ENCODE measurements at places on chromosomes 6 and 20.

DNA sequence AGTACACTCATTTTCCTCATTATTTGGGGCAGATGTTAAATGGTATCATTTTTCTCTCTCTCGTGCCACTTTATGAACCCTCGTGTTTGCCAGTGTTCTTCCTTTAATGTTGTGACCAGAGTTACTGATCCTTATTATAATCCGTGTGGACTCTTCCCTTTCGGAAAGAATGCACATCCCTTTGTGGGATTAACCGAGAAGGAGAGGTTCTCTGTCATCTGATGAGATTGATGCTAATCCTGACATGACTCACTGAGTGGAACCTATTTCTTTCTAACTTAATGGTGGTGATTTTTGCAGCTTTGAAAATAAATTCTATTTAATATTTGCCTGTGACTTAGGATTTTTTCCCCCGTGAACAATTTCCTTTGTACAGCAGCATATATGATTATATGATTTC, 300.0 kb upstream of the MAN1A1 start:
- DNase-seq = no peak

DNA sequence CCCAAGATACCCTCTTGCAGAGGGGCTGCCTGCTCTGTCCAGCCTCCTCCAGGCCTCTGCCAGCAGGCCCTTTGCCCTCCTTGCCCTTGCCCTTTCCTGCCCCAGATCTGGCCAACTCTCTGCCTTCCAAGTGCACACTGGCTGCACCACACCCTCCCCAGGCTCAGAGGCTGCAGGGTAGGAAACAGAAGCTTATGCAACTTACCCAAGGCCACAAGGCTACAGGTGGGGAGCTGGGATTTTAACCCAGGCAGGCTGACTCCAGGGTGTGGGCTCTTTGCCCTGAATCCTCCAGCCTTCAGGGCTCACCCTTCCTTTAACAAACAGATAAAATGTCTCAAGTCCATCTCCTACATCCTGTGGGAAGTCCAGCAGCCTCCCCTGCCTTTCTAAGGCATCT, 14.5 kb upstream of the TRAF3IP2 start:
- no peak for DNase-seq

DNA sequence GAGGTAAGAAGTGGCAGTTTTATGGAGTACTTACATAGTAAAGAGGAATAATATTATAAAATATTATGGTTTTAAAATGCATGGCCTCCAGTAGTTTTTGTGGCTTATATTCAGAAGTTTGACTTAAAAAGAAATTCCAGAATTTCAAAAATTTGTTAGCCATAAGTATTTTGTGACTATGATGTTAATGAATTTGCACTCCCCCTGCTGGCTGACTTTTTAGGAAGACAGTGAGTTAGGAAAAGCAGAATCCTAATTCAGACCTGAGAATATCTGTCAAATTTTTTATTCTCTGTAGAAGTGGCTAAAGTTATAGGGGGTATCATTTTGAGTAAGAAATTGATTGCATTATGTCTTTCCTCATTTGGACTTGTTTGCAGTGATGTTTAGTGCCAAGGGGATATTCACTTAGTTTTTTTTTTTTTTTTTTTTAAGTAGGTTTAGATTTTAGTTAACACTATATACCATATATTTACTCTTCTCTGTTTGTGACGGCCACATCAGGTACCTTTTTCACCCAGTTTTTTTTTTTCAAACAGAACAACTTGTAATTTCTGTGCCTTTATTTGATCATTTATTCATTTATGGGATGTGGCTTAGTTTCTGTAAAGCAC, 40.8 kb downstream of the ZFAND3 start:
- DNase-seq = peak; percentile 50

DNA sequence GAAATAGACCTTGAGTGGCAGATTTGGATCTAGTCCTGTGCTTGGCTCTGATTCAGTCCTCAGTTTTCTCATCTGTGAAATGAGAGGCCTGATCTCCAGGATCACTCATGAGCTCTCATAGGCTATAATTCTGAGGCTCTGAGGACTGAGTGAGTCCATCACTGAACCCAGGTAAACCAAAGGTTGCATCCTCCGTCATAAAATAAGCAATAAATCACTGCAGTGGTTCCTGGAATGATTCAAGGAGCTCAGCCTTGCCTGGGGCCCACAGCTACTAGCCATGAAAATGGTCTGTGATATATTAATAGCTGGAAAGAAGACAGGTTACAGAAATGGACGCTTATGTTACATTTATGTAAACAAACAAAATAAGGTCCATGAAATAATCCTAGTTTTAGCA, 124.8 kb downstream of the MAP3K7 start:
- DNase-seq = no peak

DNA sequence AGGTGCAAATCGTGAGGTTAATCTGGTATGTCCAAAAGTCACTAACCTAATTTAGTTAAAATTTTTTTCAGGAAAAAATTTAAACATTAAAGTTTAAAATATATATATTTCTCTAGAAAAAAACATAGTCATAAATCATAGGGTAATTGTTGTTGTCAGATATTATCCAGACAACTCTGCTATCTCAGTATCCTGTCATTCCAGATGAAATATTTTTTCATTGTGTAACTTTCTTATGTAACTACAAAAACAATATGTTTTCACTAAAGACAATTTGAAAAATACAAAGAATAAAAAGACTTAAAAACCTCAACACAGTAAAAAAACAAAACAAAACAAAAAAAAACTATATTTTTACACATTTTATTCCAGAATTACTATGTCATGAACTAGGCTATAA, 57.6 kb downstream of the TENT5A start:
- no peak for DNase-seq

DNA sequence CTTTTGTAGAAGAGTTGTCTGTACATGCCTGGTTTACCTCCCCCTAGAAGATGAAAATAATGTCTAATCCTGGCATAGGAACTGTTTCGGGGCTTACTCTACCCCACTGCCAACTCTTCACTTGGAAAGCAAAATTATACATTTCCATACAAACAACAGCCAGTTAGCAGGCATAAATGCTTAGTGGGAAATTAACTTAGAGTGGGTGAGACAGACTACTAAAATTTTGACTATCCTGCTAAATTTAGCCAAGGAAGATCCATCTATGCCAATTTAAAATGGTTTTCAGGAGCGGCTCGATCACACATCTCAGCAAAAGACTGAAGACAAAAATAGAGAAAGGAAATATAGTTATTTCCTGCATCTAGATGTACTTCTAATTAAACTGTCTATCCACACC, 221.2 kb downstream of the TPBG start:
- DNase-seq = no peak

DNA sequence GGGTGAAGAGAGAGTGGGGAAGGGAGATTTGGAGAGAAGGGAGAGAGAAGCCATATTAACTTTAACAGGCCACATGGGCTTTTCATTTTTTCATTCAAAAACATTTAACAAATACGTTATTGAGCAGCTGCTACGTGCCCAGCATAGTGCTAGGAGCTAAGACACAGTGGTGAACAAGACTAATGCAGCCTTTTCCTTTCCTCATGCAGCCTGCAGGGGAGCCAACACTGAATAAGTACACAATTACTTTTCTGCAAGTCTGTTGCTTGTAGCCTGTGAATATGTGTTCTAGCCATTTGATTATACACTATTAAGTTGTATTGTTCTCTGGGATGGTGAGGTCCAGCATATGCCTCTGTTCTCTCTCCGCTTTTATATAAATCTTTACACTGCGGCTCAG, 1.9 kb upstream of the BLOC1S5 start:
- DNase-seq = no peak

GRCh38 chr6:149990212-149990660, 26.5 kb downstream of the ULBP1 start:
- no peak for DNase-seq

DNA sequence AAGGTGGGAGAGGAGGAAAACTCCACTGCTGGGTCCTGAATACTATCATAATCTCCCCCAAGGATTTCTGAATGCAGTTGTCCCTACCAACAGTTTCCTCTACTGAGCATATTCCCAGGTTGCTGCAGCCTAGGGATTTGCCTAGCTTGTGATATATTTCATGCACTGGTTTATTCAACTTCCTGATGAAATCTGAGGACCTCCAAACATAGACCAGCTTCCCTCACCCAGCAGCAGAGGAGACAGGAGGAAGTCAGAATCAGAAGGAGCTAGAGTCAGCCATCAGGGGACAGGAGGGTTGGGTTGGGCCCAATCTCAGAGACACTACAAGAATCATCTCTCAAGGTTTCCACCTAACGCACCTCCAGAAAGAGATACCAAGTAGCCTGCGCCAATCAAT, 138.4 kb upstream of the TOP1 start:
- no peak for DNase-seq

- no peak for DNase-seq
Measured at GRCh38 chr20:6705106-6705766, 62.2 kb upstream of the BMP2 start.

- DNase-seq = no peak
Measured at GRCh38 chr6:144405163-144405562, 120.0 kb downstream of the UTRN start.

- no peak for DNase-seq
Measured at GRCh38 chr6:91716361-91716760, 1129.5 kb upstream of the MAP3K7 start.

- peak; percentile 39 for DNase-seq
Measured at GRCh38 chr20:36833275-36834020, 42.5 kb upstream of the TLDC2 start.

- DNase-seq = no peak
Measured at GRCh38 chr6:164337024-164337924, 922.8 kb downstream of the QKI start.

DNA sequence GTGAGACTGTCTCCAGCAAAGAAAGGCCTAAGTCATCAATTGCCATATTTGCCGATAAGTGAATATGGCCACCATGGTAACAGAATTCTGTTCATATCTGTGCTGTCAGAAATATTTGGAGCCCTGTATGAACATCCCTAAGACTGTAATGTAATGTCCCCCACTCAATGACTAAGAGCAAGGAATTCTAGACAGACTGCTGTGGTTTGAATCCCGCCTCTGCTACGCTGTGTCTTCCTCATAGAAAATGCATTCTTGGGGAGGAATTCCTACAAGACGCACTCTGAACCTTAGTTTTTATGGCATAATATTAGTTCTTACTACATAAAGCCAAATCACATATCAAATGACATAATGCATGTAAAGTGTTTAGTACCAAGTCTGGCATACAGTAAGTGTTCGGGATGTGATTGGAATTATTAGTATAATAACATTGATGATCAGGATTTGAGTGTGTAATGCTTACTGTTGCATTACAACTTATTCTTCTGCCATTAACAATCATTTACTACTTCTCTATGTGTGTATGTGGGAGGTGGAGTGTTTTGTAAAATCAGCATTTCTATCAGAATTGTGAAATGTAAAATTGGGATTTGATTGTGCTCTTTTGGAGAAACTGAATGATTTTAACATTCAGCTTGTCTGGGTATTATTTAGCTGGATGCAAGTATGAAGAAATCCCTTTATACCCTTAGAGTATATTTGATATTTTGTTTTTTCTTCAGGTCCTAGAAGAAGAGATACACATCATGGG, 103.0 kb downstream of the OLIG3 start:
- no peak for DNase-seq

- DNase-seq = peak; percentile 55
Measured at GRCh38 chr6:108541843-108542759, 18.6 kb upstream of the FOXO3 start.

GRCh38 chr20:5630071-5630470, 120.1 kb upstream of the SHLD1 start:
- DNase-seq = no peak

- no peak for DNase-seq
Measured at GRCh38 chr20:51417250-51418136, 125.0 kb downstream of the NFATC2 start.

GRCh38 chr6:21381331-21381963, 212.1 kb upstream of the SOX4 start:
- no peak for DNase-seq

DNA sequence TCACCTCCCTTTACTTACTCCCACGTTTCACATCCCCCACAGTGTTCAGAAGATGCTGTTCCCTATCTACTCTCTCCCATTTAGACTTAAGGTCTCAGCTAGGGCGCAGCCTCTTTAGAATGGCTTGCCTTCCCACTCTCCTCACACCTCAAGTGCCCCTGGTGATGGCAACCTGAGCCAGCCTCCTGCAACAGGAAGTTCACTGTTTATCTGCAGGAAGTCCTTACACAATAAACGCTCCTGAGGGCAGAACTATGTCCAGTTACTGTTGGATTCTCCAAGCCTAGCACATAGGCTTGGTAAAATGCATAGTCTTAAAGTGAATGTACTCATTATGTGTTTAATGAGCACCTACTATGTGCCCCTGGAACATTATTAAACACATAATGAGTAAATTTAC, 21.9 kb upstream of the RAB22A start:
- no peak for DNase-seq

GRCh38 chr6:170128346-170128745, 162.5 kb downstream of the DLL1 start:
- DNase-seq = no peak
